Kidney glomerular epithelial cell (primary cell): ENCODE measurements at places on chromosomes 5 and 9.

DNA sequence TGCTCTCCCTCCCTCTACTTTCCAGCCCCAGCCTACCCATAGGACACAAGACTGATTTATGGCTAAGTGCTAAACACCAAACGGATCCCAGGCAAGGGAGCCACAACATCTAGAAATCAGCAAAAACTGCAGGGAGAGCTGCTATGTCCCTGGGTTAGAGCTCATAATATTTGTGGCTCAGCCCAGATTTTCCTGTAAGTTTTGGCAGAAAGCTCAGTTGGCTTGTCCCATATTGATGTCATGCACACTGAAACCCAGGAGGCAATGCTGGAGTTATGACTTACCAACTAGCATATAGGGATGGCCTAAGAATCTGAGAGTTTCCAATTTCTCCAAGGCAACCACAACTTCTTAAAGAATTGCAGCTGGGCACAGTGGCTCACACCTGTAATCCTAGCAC lies 44.7 kb upstream of the MYOT start:
- DNase-seq = no peak

GRCh38 chr5:180136630-180137381 lies 65.2 kb upstream of the RNF130 start:
- DNase-seq = no peak

- no peak for DNase-seq
These were observed 1309.1 kb upstream of the DMAC1 start for GRCh38 chr9:9108641-9109040.

- DNase-seq = no peak
These were observed 815 bp downstream of the ANXA6 start for GRCh38 chr5:151156507-151157420.
